ENCODE measurements at places on chromosomes 2 and 18.

DNA sequence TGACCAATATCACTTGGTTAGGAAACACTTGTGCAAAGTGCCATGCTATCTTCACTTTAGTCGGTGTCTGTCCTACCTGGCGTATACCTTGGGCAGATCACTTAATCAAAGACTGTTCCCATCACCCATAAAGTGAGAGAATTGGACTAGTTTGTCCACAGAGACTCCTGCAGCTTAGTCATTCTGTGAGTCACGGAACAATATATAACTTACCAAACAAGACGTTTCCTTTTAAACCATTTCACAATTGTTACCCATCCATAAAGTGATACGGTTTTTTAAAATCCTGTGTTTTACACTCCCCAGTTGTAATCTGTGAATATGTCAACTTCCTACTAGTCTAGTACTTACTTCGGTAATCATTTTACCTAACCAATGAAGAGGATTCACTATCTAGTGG is 499.3 kb upstream of the SMIM21 start:
- DNase-seq = no peak

- DNase-seq = no peak
Measured at GRCh38 chr2:170925923-170926322, 3.1 kb upstream of the GORASP2 start.

DNA sequence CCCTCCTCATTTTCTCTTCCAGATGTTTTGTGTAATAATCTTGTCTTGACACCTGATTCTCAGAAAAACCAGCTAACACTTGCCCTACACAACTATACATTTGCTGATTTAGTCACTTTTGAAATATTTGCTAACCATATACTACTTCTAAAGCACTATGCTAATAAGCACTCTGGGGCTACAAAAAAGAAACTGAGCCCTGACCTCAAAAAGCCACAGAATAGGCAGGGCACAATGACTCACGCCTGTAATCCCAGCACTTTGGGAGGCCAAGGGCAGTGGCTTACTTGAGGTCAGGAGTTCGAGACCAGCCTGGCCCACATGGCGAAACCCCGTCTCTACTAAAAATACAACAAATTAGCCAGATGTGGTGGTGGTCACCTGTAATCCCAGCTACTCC is 266.0 kb downstream of the RAD51AP2 start:
- DNase-seq = no peak

GRCh38 chr18:69123421-69123820 is 277.3 kb upstream of the DOK6 start:
- no peak for DNase-seq

GRCh38 chr2:195414537-195415100 is 242.4 kb upstream of the SLC39A10 start:
- DNase-seq = no peak

DNA sequence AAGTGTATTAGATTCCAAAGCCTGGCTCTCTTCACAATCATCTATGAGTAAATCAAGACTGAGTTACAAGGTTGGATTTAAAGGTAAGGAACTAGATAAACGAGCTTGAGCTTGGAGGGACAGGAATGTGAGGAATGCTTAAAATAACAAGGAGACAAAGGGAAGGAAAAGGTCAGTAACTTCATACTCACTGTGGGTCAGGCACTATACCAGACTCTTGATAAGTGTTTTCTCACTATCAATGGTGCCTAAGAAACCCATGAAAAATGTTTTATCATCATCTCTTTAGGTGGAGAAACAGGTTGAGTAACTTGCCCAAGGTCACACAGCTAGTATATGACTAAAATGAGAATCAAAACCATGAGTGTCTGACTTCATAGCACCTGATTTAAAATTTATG is 212.1 kb downstream of the CDH2 start:
- DNase-seq = no peak

DNA sequence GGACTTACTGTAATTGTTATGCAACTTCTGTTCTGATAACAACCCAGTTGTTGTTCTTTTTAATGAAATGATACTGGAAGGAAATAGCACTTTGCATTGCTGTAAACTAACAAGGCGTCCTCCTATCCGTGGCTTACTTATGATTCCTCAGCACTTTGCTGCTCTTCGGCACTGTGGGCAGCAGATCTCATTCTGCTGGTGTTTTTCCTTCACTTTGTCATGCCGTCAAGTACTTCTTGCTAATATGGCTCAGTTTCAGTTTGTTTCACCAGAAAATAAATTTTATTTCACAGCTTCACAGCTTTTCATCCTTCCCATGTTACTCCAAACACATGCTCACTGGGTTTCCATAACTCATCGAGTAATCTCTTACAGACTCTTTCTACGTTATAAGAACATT is 289.3 kb downstream of the MEIS1 start:
- DNase-seq = no peak

DNA sequence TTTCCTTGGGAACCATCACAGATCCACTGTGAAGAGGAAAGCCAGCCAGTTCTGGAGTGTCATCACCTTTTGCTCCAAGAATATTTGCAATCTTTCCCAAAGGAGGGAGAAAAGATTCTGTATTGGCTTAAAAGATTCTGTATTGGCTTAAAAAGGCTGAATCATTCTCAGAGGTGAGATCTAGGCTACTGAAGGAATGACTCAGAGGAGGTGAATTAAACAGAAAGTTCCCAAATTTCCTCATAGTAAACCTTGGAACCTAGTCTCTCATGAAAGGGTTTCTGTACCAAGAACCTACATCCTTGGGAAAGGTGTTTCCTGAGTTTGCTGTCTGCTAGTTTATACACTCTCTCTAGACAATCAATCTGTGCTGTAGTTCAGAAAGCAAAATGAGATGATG is 34.1 kb upstream of the GRB14 start:
- no peak for DNase-seq

DNA sequence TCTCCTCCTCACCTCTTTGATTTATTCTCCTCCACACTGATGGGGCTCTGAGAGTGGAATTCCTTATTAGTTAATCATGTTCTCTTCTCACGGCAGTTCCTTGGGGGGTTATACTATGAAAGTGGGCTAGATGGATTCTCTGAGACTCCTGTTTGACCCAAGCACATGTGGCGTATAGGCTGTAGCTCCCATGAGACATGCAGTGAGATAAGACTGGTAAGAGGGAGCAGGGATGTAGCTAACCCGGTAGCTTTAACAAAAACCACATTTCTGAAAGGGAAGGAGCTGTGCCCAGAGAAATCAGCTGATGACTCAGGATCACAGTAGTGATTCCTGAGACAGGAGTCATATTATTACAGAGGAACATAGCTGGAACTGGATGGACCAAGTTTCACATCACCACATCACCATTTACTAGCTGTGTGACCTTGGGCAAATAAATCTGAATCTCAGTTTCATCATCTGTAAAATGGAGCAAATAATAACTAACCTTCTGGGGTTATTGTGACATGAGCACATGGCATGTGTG is 82.9 kb downstream of the CRIM1 start:
- DNase-seq = no peak

DNA sequence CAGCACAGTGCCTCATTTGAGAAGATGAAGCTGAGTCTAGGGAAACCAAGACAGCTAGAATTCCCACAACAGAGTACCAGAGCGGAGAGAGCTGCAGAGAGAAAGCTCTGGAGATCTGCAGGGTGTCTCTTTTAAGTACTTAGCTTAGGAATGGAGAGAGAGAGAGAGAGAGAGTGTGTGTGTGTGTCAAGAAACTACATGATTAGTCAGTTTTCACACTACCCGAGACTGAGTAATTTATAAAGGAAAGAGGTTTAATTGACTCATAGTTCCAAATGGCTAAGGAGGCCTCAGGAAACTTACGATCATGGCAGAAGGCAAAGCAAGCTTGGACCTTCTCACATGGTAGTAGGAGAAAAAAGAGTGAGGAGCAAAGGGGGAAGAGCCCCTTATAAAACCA is 64.0 kb downstream of the HIBCH start:
- no peak for DNase-seq

- DNase-seq = no peak
Measured at GRCh38 chr2:6027066-6027465, 334.9 kb downstream of the SOX11 start.

DNA sequence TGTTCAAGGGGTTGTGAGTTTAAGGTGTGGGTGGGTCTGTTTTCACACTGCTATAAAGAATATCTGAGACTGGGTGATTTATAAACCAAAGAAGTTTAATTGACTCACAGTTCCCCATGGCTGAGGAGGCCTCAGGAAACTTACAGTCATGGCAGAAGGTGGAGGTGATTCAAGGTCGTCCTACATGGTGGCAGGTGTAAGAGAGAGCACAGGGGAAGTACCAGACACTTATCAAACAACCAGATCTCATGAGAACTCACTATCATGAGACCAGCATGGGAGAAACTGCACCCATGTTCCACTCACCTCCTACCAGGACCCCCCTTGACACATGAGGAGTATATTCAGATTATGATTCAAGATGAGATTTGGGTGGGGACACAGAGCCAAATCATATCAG is 38.0 kb downstream of the RHBDD1 start:
- no peak for DNase-seq

- peak; percentile 14 for DNase-seq
Measured at GRCh38 chr2:155310589-155310988, 612.1 kb downstream of the KCNJ3 start.

DNA sequence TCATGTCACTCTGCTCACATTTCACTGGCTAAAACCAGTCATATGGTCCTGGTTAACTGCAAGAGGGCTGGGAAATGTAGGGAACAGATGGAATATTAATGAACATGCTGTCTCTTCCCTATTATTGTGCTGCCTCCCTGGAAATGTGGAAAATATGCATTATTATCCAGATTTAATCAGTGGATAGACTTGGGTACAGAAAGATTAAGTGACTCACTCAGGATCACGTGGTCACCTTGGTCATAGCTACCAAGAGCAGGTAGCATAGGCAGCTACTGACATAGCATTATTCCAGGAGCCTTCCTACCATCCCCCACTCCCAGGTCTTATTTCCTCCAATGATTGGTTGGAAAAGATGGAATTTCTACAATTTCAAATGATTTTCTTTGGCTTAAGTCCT is 141.1 kb downstream of the HRH4 start:
- DNase-seq = no peak

- no peak for DNase-seq
Measured at GRCh38 chr2:156532989-156533388, 96.8 kb downstream of the GPD2 start.

DNA sequence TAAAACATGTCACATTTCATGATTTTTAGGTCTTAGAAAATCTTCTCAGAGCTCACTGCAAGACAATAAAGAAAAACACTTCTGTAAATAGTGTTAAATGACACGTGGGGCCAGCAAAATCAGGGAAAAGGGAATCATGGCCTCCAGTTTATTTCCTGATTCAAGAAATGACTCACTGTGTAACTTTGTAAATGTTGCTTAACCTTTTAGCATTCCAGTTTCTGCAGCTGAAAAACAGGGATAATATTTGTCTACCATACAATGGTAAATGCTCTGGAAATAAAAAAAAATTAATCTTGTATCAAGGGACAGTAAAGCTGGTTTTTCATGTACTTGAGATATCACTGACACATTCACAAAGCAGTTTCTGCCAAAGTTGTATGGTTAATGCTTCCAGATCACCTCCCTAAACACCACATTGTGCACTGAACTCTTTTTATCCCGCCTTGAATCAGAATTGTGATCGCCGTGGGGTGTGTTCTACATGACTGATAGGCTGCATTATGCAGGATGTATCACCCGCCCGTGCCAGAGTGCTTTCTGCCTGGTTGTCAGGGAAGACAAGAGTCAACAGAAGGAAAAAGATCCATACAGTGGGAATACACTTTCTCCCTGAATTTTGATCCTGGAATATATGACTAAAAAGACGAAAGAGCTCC is 238.8 kb downstream of the IKZF2 start:
- no peak for DNase-seq

GRCh38 chr2:230599853-230600252 is 112.8 kb upstream of the CAB39 start:
- no peak for DNase-seq

GRCh38 chr2:8756230-8756629 is 74.4 kb downstream of the ID2 start:
- no peak for DNase-seq

- DNase-seq = no peak
Measured at GRCh38 chr2:42107249-42108042, 59.6 kb downstream of the PKDCC start.

DNA sequence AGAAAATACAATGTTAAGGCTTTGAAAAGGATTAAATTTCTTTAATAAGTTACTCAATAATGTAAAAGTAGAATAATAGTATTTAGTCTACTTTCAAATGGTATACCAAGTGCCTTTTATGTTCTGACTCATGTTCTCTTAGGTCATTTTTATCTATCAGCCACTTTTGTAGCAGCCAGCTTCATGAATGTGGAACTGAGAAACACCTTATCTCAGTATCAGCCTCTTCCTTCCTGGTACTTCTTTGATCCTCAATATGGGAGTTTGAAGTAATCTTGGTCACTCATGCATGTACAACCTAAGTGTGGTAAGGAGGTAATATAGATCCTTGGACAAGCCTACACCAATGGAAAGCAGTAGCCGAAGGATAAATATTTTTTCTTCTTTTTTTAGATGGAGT is 180.4 kb upstream of the NRXN1 start:
- no peak for DNase-seq

DNA sequence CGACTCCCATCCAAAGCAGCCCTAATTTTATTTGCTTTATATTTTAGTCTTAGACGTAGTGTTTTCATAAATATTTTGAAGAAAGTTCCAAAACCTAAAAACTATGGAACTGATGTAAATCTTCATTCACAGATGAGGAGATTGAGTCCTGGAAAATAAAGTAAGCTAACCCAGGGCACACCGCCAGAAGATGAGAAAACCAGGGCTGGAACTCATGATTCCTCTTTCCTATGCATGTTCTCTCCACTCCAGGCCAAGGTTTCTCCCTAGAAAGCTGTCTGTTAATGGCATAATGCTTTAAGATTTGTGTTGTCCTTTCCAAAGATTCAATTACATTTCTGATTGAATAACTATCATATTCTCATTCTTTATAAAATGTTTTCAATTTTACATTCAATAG is 78.4 kb upstream of the ZC3H15 start:
- DNase-seq = peak; percentile 33

- no peak for DNase-seq
Measured at GRCh38 chr2:12048550-12048949, 302.1 kb downstream of the LPIN1 start.

- peak; percentile 74 for DNase-seq
Measured at GRCh38 chr2:188978291-188979081, 4.3 kb downstream of the COL3A1 start.

GRCh38 chr2:108316461-108317258 is 28.0 kb downstream of the SULT1C2 start:
- DNase-seq = no peak

DNA sequence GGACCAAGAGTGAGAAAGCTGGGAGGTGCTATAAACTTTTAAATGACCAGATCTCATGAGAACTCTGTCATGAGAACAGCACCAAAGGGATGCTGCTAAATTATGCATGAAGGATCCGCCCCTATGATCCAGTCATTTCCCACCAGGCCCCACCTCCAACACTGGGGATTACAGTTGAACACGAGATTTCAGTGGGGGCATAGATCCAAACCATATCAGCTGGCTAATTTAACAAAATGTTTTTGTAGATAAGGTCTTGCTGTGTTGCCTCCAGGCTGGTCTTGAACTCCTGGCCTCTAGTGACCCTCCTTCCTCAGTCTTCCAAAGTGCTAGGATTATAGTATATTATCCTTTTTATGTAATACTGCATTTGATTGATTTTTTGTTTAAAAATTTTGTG is 56.0 kb downstream of the NBEAL1 start:
- no peak for DNase-seq

- no peak for DNase-seq
Measured at GRCh38 chr2:134086594-134087219, 167.2 kb upstream of the MGAT5 start.

GRCh38 chr18:2468051-2468450 is 103.3 kb downstream of the METTL4 start:
- DNase-seq = peak; percentile 7

GRCh38 chr2:66571918-66572317 is 137.0 kb downstream of the MEIS1 start:
- no peak for DNase-seq

GRCh38 chr2:145303536-145303935 is 783.6 kb upstream of the ZEB2 start:
- peak; percentile 38 for DNase-seq

Measured in muscle of arm (tissue), 14 donors.